GDM1 (cell line): ENCODE measurements at places on chromosomes 12 and 14.

- no peak for DNase-seq
Observed at GRCh38 chr12:52300796-52301691, 9.7 kb upstream of the KRT81 start.

GRCh38 chr12:130589540-130590317, 126.4 kb downstream of the RIMBP2 start:
- DNase-seq = no peak

GRCh38 chr14:105933238-105933637, 406.9 kb downstream of the TMEM121 start:
- DNase-seq = no peak

GRCh38 chr12:89472508-89472907, 52.1 kb downstream of the GALNT4 start:
- no peak for DNase-seq

DNA sequence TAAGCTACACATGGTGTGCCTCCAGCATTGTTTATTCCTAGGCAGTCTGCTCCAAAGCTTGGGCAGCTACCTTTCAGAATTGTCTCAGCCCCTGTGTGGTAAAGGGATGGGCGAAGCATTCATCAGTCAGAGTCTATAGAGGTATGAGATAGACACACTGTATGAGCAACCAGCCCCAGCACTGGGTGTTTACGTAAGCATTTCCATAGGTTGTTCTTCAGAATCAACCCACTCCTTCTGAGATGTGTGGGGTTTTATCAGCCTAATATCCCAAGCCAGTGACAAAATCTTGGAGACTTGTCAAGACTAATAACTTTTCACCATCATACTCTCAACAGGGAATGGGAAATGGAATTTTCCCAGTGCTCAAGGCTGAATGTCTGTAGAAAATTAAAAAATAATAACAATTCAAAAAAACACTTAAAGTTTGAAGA, 98.2 kb downstream of the BTG1 start:
- no peak for DNase-seq

DNA sequence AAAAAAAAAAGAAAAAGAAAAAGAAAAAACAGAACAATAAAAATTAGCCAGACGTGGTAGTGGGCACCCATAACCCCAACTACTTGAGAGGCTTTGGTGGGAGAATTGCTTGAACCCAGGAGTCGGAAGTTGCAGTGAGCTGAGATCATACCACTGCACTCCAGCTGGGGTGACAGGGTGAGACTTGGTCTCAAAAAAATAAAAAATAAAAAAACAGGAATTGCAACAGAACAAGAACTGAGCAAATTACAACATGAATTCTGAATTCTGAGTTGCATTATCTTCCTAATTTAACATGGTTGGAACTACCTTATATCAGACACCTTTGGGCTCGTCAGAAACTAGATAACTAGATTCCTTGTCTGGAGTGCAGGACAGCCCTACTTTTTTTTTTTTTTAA, 53.3 kb upstream of the NR2C1 start:
- no peak for DNase-seq

DNA sequence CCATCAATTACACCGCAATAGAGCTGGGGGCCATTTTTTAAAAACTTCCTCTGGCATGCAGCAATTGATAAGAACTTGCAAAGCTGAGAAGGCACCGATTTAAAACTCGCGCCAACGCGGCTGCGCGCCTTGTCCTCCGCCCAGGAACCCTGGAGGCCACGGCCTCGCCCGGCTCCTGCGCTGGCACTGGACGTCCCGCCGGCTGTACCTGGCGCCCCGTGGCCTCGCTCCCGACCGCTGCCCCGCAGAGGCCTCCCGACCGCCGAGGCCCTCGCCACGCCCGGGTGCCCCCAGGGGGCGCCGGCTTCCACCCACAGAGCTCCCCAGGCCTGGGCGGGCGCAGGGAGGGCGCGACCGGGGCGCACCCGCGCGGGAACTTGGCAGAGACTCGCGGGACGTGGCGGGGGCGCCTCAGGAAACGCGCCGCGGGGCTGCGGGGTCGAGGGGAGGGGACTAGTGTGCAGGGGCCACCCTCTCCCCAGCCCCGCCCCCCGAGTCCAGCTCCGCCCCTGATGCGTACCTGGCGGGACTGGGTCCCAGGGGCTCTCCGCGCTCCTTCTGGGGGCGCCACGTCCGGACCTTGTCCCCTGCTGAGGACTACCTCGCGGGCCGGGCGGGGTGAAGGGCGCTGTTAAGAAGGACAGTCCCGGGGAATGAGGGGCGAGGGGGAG, 65.7 kb downstream of the TNFAIP2 start:
- no peak for DNase-seq
